ENCODE measurements at places on chromosomes 2 and 18. TPM values are rescaled to one million over a fixed set of nuclear protein-coding genes. Genes with fewer than 3 reads are reported as not detected.

GULP1 gene
- total RNA-seq, result 0.13 TPM

CNGA3 gene
- total RNA-seq, result not detected

SPC25 gene
- total RNA-seq, result 18.7 TPM

DSG1 gene
- total RNA-seq, result 3.9 TPM

DYNAP gene
- total RNA-seq, result not detected

DSG4 gene
- total RNA-seq, result 0.16 TPM

SCN2A gene
- total RNA-seq, result not detected

NR4A2 gene
- 1.4 TPM for total RNA-seq

IL1R2 gene
- 0.64 TPM for total RNA-seq

CELF4 gene
- not detected for total RNA-seq

TM4SF20 gene
- total RNA-seq, result not detected

KIF1A gene
- total RNA-seq, result 0.95 TPM

FZD7 gene
- total RNA-seq, result 2.4 TPM

ECEL1 gene
- not detected for total RNA-seq

SNRNP27 gene
- total RNA-seq, result 37.4 TPM

RGPD8 gene
- 6.5 TPM for total RNA-seq

CPLX4 gene
- not detected for total RNA-seq

FEV gene
- total RNA-seq, result not detected

ADAM23 gene
- total RNA-seq, result 36.9 TPM

PRKRA gene
- total RNA-seq, result 49.1 TPM

GPR17 gene
- not detected for total RNA-seq

GATA6 gene
- 0.05 TPM for total RNA-seq

GBX2 gene
- total RNA-seq, result not detected

ATP8B1 gene
- 0.16 TPM for total RNA-seq

FTCDNL1 gene
- total RNA-seq, result 2.8 TPM

UGT1A5 gene
- total RNA-seq, result not detected

FAP gene
- not detected for total RNA-seq

AQP12A gene
- total RNA-seq, result not detected

COL6A3 gene
- 0.43 TPM for total RNA-seq

ZNF514 gene
- 8.7 TPM for total RNA-seq

All from GM12878 (cell line).